Thymus (tissue), 14 donors: ENCODE measurements at places on chromosomes 2 and 18. TPM values are rescaled to one million over a fixed set of nuclear protein-coding genes. Genes with fewer than 3 reads are reported as not detected.

GRCh38 chr18:57959278-57959677 lies 84.7 kb upstream of the NEDD4L start:
- H3K4me3 ChIP-seq, result no peak overlapping the region
- H3K27me3 ChIP-seq, result no peaks in the 10 kb centered on the region
- H3K36me3 ChIP-seq, result no peaks in the 10 kb centered on the region
- no peak for DNase-seq
- no peaks in the 10 kb centered on the region for H3K4me1 ChIP-seq

DNA sequence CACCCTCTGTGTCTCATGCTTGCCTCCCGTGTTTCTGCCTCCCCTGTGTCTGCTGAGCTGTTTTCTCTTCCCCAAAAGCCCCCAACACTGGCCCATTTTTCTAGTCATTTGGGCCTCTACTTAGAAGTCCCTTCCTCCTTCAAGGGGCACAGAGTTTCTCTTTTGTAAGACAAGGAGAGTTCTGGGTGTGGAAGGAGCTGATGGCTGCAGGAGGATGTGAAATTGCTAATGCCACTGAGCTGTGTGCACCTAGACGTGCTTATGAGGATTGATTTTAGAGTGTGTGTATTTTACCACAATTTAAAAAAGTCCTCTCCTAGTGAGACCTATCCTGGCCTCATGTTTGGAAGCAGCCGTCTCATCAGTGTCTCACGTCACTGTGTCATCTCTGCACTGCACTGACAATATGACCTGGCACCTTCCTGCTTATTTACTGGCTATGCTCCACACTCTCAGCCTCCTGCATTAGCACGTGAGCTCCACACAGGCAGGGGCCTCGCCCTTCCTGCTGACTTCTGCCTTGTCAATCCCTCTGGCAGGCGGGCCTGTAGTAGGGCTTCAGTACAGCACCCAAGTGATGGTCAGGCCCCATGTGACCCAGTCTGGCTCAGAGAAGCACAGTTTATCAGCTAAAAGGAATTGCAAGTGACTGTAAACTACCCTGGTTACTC lies 8.0 kb upstream of the MBP start:
- no peaks in the 10 kb centered on the region for H3K36me3 ChIP-seq
- H3K27me3 ChIP-seq, result peaks cover 2% of the 10 kb centered on the region
- peak; percentile 21 for DNase-seq
- no peaks in the 10 kb centered on the region for H3K4me1 ChIP-seq

- H3K4me1 ChIP-seq, result no peaks in the 10 kb centered on the region
- H3K27ac ChIP-seq, result no peak overlapping the region
- H3K4me3 ChIP-seq, result no peak overlapping the region
- no peaks in the 10 kb centered on the region for H3K27me3 ChIP-seq
These were observed 651.6 kb downstream of the LRRTM4 start for GRCh38 chr2:76870581-76870980.

- peak overlapping the region; percentile 89 for H3K4me3 ChIP-seq
- no peak overlapping the region for H3K27ac ChIP-seq
- H3K36me3 ChIP-seq, result peaks cover 9% of the 10 kb centered on the region
- H3K27me3 ChIP-seq, result no peaks in the 10 kb centered on the region
- peaks cover 41% of the 10 kb centered on the region for H3K4me1 ChIP-seq
- no peak for DNase-seq
These were observed 2.8 kb downstream of the STAT1 start for GRCh38 chr2:191010887-191011885.

Gene FOXD4L1
- total RNA-seq, result 0.24 TPM

Gene RGPD3
- total RNA-seq, result 3.9 TPM

Gene DYSF
- 9.2 TPM for total RNA-seq

DNA sequence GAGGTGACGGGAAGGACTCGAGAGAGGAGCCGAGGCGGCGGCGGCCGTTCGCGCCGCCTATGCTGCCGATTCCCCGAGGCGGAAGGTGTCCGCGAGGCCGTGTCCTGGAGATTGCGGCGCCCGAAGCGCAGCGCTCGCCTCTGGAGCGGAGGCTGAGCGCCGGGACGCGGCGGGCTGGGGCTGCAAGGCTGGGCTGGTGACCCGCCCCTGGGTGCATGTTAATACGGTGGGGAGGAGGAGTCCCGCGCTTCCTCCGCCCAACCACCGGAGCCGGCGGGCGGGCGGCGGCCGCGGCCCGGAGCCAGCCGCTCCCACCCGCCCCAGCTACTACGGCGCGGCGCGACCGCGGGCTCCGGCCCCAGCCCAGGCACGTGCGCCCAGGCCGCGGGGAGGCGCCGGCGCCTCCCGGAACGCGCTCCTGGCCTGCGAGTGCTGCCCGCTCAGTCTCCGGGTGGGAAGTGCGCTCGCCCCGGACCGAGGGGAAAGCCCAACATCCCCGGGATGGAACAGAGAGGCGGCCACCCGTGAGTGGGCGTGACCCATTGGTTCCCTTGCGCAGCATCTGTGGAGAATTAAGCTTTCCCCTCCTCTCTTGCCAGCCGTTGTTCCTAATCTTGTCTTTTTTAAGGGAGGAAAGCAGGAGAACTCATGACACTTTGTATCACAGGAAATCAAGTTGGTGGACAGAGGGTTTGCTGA lies at the start of gene DLGAP1:
DLGAP1 (minus strand) TSS at position 195 of the 699 bp plus-strand sequence.
- H3K4me3 ChIP-seq, result no peak within 1 kb of the TSS
- H3K36me3 ChIP-seq, result no peaks in the 10 kb centered on the region
- DNase-seq, result peak; percentile 1

DNA sequence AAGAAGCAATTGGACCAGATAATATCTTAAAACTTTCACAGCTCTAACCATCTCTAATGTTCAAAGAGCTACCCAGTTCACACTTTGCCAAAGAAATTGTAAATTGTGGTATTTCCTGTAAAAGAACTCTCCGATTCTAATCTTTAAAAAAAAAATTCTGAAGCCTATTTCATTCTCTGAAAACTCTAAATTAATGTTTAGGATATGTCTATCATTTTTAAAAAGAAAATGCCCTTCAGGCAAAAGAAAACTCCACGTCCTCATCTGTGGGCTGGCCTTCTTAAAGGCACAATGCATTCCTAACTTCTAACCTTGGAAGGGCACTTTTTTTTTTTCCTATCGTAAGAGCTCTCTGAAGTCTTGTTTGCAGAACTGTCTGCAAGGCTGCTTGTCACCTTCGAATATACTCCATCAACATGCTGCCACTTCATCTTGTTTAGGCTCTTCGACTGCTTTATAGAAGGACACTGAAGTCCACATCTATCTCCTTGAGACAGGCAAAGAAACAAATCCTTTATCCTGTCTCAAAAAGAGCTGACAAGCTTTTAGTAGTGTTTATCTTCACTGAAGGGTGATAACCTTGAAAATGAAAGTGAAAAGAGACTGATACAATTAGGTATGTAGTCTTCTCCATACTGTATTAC lies 124.3 kb upstream of the SLC39A10 start:
- H3K27ac ChIP-seq, result peak overlapping the region; percentile 80
- H3K4me1 ChIP-seq, result peaks cover 40% of the 10 kb centered on the region
- H3K36me3 ChIP-seq, result no peaks in the 10 kb centered on the region
- H3K27me3 ChIP-seq, result no peaks in the 10 kb centered on the region
